ENCODE measurements at places on chromosomes 3 and 15.
A peak's percentile ranks its signal among the peaks of the same experiment; 100 is the strongest.

- no peak for DNase-seq
Observed at GRCh38 chr3:41075975-41076374, 123.3 kb upstream of the CTNNB1 start.

DNA sequence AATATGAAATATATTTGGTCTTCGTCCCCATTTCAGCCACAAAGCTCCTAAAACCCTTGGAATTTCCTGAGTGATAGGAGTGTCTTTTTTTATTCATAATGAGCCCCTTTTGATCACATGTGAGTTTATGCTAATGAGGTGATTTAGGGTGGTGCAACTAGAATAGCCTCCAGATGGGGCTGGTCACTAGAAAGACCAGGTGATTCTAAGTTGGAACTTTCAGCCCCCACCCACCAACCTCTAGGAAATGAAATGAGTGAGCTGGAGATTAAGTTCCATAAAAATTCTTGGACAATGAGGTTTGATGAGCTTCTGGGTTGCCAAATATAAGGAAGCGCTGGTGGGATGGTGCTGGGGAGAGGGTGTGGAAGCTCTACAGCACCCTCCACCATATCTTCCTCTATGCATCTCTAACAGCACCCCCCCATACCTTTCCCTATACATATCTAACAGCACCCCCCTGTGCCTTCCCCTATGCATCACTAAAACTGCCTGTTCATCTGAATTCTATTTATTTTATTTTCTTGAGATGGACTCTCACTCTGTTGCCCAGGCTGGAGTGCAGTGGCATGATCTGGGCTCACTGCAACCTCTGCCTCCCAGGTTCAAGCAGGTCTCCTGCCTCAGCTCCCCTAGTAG lies 2.1 kb upstream of the SMCO1 start:
- no peak for DNase-seq

DNA sequence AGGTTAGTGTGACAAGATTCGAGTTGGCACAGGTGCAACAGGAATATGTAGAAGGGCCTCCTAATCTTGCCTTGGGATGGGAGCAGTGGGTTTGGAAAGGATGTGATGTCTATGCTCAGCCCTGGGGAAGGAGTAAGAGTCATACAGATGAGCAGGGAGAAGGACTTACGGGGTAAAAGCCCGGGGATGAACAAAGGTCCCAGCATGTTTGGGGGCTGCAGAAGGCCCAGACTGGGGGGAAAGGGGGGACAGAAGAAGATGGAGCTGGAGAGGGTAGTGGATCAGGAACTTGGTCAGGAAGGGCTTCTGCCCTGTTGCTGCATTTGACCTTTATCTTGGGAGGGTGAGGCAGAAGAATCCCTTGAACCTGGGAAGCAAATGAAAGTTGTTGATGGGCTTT lies 240.1 kb upstream of the ST8SIA2 start:
- no peak for DNase-seq

- no peak for DNase-seq
Observed at GRCh38 chr3:66113542-66113941, 74.8 kb upstream of the MAGI1 start.

DNA sequence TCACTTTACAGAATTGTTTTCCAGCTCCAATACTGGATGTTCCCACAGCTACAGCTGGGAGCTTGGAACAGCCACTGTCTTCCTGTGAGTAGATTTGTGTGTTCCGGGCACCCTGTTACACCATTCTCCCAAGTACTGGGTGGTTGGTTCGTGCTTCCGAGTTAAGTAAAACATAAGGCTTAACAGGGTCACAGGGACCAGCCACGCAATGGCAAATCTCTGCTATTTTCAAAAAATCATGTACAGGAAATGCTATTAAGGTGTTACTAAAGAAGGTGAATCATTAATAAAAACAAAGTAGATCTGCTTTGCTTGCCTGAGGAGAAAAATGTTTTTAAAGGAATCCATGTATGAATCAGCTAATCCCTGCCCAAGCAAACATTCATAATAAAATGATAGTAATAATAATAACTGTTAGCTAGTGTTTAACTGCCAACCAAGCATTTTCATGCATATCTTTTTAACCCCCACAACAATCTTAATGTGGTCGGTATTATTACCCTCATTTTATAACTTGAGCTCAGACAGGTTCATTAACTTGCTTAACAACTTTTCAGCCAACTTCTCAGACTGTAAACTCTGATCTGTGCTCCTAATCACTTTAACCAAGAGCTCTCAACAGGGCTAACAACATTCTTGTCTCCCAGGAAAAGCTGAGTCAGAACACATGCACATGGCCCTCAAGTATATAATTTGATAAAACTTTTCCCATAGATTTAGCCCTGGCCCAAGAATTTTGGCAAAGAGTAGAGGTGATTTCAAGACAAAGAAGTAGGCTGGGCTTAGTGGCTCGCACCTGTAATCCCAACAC lies 2.7 kb upstream of the C2CD4A start:
- no peak for DNase-seq

- DNase-seq = peak; percentile 21
Observed at GRCh38 chr3:141561426-141562034, 74.7 kb downstream of the RASA2 start.

GRCh38 chr3:64144241-64144900 lies 80.9 kb downstream of the PRICKLE2 start:
- no peak for DNase-seq

GRCh38 chr3:145981056-145981455 lies 179.9 kb downstream of the PLOD2 start:
- no peak for DNase-seq

- DNase-seq = no peak
Observed at GRCh38 chr3:172096881-172097420, 57.6 kb downstream of the FNDC3B start.

GRCh38 chr3:4845882-4846281 lies 133.4 kb upstream of the BHLHE40 start:
- DNase-seq = no peak

DNA sequence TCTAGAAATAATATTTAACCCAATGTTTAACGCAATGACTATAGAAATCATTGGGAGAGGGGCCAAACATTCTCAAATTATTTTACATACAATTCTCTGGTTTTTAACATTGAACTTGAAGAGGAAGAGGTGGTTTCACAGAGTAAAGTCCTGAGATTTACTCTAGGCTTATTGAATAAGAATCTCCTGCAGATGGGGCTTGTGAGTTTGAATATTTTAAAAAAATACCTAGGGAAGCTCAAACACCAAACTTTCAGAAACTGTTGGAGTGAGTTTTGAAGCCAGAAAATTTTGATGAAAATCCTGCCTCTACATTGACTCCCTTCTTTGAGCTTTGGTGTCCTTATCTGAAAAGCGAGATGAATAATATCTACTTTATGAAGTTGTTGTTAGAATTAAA lies 906.6 kb downstream of the TUSC7 start:
- no peak for DNase-seq
